ENCODE measurements at places on chromosomes 2 and 18.

- no peak for DNase-seq
These were observed 43.6 kb downstream of the SLC5A7 start for GRCh38 chr2:108029912-108030311.

DNA sequence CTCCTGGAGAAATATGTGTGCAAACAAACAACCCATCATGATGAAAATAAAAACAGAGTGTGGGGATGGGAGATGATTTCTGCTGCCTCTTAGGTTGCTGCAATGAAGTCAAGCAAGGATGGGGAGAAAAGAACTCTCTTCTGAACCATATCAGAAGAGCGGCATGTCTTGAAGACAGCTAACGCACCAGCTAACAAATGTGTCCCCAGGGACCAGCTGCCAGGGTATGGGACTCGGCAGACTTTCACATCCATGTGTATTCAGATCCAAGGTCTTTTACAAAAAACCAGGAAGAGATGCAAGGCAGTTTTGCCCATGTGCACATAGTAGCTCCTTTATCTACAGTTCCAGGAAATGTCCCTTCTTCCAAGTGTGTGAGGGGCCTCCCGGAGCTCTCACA, 125.4 kb downstream of the CLIP4 start:
- DNase-seq, result no peak

DNA sequence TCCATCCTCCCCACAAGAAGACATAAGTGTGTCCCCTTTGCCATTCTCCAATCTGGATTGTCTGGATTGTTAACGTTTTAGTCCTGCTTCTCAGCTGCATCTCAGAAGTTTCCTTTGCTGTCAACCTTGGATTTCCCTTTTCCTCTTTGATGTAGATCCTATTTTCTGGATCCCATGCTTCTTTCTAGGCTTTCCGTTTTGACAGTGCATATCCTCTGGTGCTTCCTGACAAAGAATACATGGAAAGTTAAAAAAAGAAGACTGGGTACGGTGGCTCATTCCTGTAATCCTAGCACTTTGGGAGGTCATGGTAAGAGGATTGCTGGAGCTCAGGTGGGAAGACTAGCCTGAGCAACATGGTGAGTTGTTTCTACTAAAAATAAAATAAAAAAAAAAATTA, 26.8 kb downstream of the ABI2 start:
- DNase-seq, result no peak

GRCh38 chr2:118077636-118078247, 10.5 kb upstream of the INSIG2 start:
- DNase-seq, result no peak

DNA sequence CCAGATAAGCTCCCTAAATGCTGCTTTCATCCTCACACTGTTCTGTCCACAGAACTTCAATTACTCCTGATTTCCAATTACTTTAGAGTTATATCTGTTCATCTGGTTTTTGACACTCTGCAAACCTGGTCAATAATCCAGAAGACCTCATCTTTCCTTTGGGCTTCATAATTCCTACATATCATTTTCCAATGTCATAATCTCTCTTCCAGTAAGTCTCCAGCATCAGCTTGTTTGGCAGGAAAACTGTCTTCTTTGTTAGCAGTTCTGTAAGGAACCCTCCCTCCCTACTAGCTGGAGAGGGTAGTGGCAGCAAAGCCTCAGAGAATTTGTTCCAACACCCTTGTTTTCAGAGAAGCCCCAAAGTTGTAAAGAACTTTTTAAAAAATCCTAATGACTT, 11.9 kb upstream of the SLC14A1 start:
- DNase-seq, result no peak

GRCh38 chr18:57585855-57586250, 649 bp downstream of the FECH start:
- no peak for DNase-seq

- DNase-seq, result no peak
These were observed 60.7 kb downstream of the RAB27B start for GRCh38 chr18:54888933-54889332.

- no peak for DNase-seq
These were observed 71.0 kb downstream of the PDE1A start for GRCh38 chr2:182355815-182356214.

- no peak for DNase-seq
These were observed 148.1 kb downstream of the PRPF40A start for GRCh38 chr2:152569186-152569585.

GRCh38 chr2:26849056-26849999, 1.4 kb downstream of the DPYSL5 start:
- no peak for DNase-seq

- DNase-seq, result no peak
These were observed 808.7 kb upstream of the PIK3C3 start for GRCh38 chr18:41146301-41146700.

- DNase-seq, result no peak
These were observed 50.0 kb upstream of the CTDP1 start for GRCh38 chr18:79629606-79630005.

- no peak for DNase-seq
These were observed 56.7 kb downstream of the ADI1 start for GRCh38 chr2:3462493-3463104.

GRCh38 chr2:215460682-215461382, 25.0 kb upstream of the FN1 start:
- no peak for DNase-seq

GRCh38 chr18:49768051-49768391, 45.3 kb downstream of the ACAA2 start:
- DNase-seq, result peak; percentile 38

DNA sequence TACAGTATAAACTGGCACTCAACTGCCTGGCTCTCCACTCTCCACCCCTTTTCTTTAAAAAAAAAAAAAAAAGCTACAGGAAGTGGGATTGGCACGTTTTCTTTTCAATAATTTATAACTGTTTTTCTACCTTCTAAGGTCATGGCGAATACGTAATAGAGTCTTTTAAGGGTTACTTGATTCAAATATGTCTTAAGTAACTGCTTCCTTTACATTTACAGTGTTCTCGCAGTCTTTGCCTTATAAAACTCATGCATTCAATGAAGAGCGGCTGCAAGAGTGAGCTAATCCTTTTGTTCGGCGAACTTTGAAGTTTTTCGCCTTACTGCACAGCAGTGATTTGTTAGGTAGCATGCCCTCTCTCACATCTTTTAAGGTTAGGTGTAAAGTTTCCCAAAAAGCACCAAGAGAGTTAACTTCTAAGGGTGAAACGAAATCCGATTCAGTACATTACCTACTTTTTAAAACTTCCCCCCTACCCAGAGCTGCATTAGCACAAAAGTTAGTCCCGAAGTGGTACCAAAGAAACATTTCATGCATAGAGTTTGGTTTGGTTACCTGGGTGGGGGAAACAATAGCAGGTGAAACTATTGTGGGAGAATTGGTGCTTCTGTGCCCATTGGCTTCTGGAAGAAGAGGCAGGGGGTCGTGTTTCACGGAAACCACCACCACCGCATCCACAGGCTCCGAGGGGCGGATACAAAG, 2.0 kb downstream of the KCTD1 start:
- no peak for DNase-seq

DNA sequence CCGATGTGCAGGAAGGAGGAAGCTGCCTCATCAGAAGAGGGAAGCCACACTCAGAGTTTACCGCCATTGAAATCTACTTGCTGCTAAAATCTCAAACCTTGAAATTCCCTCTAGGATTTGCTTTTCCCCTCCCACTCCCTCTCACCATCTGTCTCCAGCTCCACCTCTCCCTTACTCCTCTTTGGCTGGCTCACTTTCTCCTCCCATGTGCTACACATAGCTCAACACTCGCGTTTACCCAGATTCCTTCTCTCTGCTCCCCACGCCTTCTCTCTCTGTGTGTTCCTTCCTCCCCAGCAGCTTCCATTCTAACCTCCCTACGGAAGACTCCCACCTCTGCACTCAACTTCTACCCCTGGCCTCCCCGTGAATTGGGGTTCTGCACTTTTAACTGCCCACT, 143.1 kb downstream of the DNER start:
- DNase-seq, result no peak

- peak; percentile 40 for DNase-seq
These were observed 48.4 kb downstream of the LRRTM1 start for GRCh38 chr2:80255918-80256781.

DNA sequence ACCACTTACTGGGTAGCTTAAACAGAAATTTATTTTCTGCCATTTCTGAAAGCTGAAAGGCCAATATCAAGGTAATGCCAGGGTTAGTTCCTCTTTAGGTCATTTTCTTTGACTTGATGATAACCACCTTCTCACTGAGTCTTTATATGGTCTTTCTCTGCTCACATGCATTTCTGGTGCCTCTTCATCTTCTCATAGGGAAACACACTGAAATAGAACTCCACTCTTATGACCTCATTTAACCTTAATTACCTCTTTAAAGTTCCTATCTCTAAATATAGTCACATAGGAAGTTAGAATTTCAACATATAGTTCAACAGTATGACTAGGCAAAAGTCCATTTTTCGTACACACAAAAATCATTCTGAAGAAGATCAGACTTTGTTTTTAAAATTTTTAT, 616.8 kb upstream of the VRK2 start:
- DNase-seq, result no peak

- no peak for DNase-seq
These were observed 1.4 kb downstream of the RAB1A start for GRCh38 chr2:65128297-65129190.

DNA sequence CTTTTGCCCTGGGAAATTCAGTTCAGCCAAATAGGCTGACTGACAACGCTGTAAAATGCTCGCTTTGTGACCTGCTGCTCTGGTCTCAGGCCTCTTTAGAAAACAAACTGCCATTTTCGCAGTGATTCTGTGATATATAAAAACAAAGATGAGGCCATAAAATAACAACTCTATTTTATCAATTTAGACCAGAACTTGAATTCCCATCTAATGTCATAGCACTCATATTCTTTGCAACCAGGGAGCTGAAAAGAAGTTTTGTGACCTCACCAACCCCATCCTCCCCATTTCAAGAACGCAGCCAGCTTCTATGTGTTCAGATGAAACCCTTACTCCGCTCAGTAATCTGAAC, 40.3 kb downstream of the TCF4 start:
- DNase-seq, result no peak

DNA sequence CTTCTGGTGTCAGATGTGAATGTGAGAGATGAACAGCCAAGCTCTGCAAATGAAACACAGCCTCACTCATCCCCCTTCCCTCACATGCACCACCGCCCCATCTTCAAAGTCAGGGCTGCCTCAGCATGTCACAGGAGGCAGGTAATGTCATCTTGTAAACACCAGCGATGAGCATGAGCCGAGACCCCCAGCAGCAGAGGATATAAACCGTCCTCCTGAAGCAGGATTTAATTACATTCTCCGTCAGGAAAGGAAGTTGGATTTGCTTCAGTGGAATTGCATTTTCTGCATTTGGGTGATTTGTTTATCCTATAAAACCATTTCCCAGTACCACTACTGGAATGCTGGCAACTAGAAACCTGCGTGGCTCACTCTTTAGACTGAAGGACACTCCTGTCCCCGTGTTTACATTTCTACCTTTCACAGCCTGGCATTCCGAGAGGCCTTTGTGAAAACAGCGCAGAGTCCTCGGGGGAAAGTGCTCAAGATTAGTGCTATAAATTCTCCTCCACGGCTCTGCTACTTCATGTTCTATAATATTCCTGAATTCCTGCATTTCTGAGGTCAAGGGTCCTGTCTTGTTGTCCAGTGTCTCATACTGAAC, 619.2 kb downstream of the IRS1 start:
- DNase-seq, result no peak

- peak; percentile 81 for DNase-seq
These were observed 2.2 kb upstream of the NRP2 start for GRCh38 chr2:205680067-205680466.

- DNase-seq, result no peak
These were observed 252.6 kb downstream of the TTC32 start for GRCh38 chr2:19649142-19649541.

DNA sequence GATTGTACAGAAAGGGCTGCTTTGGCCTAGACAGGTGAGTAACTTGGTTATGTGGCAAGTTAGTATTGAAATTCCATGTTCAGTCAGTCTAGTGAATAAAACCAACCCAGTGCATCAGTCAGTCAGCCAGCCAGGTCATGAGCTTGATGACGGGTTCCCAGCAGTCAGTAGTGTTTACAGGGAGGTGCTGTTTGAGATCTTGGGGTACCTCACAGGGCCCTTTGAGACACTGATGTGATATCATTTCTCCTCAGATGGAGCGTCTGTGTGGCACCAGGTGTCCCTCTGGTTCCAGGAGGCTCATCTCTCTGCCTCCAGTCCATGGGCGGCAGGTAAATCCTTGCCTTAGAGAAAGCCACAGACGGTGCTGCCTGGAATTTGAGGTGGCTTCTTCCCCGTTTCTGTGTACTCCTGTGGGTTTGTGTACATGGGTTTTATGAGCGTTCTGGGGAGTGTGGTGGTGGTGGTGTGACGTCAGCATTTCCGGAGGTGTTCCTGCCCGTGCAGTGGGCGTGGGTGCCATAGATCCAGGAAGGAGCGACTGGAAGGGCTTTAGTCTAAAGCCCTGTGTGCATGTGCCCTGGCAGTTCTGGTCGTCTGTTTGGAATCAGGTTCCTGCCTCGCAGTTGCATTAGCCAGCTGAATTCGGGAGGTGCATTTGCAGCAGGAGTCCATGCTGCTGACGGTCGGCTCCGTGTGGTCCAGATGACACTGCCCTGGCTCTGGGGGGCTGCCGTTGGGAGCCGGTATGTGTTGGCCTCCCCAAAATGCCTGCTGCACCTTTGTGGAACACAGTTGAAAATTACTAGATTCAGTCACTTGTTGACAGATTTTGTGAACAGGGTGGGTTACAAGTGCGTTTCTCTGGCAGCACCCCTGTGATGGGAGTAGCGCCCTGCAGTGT, 2.1 kb downstream of the CTDP1 start:
- DNase-seq, result no peak
